ENCODE measurements at places on chromosomes 6 and 20. TPM values are rescaled to one million over a fixed set of nuclear protein-coding genes. Genes with fewer than 3 reads are reported as not detected.

COL20A1 gene
- total RNA-seq = not detected

MBOAT1 gene
- total RNA-seq = 16.3 TPM

DNA sequence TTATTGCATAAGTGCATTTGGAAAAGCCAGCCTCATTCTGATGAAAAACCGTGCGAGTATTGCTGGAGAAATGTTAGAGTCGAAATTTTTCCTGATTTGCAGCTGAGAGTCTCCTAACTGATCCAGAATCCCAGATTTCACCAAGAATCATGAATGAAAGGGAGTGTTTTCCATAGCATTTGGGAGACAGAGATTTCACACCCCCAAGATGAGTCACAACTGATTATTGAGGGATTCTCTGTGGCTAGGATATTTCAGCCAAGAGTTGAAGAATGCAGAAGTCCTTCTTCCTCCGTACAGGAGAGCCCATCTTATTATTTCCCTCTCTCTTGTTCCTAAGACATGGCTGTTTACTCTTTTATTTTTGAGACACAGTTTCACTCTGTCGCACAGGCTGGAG lies 82.2 kb upstream of the SALL4 start:
- no peak for DNase-seq

DNA sequence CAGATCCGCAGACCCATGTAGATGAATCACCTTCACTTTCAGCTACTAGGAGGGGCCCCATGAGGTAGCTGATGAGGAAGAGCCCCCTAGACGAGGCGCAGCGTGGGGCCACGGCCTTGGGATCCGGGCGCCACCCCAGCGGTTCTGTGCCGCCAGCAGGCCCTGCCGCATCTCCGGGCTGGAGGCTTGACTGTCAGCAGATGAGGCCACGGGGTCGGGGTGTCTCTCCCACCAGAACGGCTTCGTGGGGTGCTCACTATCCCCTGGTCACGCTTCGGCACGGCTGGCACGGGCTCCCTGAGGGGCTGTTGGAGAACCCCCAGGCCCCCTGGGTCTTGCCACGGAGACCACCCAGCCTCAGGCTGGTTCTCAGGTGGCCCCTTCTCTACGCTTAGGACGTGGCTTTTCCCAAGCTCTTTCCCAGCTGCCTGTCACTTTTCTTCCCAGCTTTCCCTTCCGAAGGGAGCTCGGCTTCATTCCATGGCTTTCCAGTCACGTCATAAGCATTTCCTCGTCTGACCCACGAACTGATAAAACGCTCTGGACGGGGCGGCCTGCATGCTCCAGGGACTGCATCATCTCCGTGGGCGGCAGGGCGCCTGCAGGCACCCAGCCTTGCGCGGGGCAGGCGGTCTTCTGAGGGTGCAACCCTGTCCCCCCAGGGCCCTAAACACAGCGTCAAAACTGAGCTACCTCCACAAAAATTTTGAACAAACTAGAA lies 85.9 kb downstream of the THBS2 start:
- DNase-seq = no peak

- peak; percentile 33 for DNase-seq
Measured at GRCh38 chr6:21348504-21349195, 244.9 kb upstream of the SOX4 start.
